ENCODE measurements at places on chromosomes 5 and 9. TPM values are rescaled to one million over a fixed set of nuclear protein-coding genes. Genes with fewer than 3 reads are reported as not detected.

DNA sequence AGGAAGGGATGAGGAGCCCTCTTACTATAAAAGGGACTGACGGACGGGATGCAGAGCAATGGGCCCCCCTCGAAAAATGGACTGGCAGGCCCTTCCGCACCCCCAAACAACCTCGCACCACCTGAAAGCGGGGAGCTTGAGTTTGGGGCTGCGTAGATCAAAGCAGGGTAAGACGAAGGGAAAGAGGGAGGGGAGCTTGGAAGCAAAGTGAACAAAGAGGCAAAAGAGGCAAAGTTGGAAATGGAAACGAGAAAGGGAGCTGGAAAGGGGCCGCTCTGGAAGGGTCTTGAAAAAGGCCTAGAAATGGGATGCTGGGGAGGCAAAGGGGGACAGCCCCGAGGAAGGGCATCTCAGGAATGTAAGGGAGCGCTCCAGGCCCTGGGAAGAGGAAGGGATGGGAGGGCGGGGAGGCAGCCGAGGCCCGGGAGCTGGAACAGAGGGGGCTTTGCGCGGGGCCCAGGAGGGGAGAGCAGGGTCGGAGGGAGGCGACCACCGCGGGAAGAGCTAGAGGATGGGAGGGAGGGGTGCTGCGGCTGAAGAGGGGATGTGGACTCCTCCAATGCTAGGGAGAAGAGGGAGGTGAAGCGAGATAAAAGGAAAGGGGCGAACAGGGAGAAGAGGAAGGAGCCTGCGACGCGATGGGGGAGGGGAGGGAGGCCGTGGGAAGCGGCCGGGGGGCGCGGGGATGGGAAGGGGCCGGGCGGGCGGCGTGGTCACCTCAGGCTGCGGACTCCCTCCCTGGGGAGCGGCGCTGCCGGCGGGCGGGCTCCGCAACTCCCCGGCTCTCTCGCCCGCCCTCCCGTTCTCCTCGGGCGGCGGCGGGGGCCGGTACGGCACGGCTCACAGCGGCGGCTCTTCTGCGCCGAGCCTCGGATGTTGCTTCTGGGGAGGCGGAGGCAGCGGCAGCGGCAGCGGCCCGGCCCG is 577 bp downstream of the RNF145 start:
- peak; percentile 55 for DNase-seq

Gene CNTNAP3B
- total RNA-seq, result 0.06 TPM

GRCh38 chr5:179264783-179265513 is 80.3 kb downstream of the ADAMTS2 start:
- peak; percentile 43 for DNase-seq

Gene CDH9
- total RNA-seq, result not detected

GRCh38 chr5:157362012-157362411 is 96.1 kb downstream of the CYFIP2 start:
- DNase-seq, result peak; percentile 75

- no peak for DNase-seq
These were observed 447.8 kb downstream of the MED10 start for GRCh38 chr5:5930561-5930960.

DNA sequence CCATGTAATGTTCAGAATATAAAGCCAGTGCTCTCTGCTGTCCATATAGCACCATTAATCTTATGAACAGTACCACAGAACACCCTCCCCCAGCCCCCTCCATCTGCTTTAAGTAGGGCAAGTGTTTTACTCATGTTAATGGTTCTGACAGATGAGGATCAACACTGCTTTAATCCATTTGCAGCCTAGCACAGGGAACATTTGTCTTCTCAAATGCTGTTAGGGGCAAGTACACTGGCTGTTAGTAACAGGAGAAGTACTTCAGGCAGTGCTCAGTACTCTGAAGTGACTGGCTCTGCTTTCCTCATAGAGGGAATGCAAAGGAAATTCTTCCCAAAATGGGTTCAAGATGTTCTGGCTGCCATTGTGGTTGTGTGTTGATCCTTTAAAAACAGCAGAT is 202.6 kb downstream of the DCP2 start:
- DNase-seq, result no peak

DNA sequence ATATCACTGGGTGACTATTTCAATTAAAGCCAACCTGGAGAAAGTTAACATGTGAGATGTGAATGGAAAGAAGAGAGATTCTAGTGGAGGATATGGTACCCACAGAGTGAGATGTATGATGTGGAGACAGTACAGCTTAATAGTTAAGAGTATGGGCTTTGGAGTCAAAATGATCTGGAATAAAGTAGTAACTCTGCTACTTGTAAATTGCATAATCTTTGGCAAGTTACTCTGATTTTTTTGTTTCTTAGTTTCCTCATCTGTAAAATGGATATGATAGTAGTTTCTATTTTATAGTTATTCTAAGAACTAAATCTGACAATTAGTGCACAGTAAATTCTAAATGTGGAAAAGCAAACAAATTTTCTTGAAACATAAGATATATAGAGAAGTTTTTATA is 79.2 kb downstream of the ISOC1 start:
- no peak for DNase-seq

DNA sequence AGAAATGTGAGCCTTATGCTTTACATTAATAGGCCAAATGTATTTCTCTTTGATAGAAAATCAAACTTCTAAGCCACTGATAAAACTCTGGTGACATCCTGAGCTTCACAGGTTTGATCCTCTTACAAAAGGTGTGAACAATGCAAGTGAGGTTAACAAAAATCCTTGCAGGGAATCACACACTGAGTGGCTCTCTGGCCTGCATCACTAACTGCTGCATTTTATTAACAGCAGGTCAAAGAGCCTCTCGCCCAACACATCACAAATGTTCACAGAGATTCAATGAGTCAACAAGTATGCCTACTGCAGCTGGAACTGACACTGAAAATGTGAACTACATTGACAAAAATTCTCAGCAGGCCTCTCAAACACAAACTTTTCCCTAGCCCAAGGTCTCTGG is 122.3 kb downstream of the SEMA5A start:
- DNase-seq, result no peak

Gene SPATA31A3
- not detected for total RNA-seq

DNA sequence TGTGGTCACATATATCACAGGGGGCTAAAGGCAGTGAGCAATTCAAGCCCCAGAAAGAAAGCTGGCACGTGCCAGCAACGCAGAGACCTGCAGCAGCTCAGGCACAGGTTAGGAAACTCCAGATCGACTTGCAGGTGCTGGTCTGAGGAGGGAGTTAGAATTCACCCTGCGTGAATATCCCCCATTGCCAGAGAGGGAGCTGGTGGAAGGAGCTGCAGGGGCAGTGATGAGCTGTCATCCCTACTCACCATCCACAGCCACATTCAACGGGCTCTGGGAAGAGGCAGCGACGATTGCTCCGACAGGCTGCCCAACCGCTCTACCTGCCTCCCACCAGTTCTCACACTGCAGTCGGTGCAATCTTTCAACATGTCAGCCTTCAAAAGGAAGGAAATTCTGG is 40.8 kb upstream of the CLK4 start:
- no peak for DNase-seq

- DNase-seq, result no peak
These were observed 20.0 kb downstream of the CLTA start for GRCh38 chr9:36210722-36211121.

Gene SNCAIP
- total RNA-seq, result not detected

Gene ADAMTS13
- total RNA-seq, result 0.24 TPM

GRCh38 chr5:35038891-35039290 is 8.9 kb downstream of the AGXT2 start:
- DNase-seq, result no peak

- DNase-seq, result no peak
These were observed 5.4 kb upstream of the HMHB1 start for GRCh38 chr5:143806579-143806978.

- DNase-seq, result no peak
These were observed 121.5 kb upstream of the SNX2 start for GRCh38 chr5:122653087-122654017.

DNA sequence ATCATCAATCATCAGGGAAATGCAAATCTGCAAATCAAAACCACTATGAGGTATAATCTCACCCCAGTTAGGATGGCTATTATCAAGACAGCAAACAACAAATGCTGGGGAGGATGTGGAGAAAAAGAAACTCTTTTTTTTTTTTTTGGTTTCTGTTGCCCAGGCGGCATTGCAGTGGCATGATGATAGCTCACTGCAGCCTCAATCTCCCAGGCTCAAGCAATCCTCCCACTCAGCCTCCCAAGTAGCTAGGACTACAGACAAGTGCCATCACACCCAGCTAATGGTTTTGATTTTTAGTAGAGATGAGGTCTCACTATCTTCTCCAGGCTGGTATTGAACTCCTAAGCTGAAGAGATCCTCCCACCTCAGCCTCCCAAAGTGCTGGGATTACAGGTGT is 5.4 kb upstream of the CNTRL start:
- no peak for DNase-seq

DNA sequence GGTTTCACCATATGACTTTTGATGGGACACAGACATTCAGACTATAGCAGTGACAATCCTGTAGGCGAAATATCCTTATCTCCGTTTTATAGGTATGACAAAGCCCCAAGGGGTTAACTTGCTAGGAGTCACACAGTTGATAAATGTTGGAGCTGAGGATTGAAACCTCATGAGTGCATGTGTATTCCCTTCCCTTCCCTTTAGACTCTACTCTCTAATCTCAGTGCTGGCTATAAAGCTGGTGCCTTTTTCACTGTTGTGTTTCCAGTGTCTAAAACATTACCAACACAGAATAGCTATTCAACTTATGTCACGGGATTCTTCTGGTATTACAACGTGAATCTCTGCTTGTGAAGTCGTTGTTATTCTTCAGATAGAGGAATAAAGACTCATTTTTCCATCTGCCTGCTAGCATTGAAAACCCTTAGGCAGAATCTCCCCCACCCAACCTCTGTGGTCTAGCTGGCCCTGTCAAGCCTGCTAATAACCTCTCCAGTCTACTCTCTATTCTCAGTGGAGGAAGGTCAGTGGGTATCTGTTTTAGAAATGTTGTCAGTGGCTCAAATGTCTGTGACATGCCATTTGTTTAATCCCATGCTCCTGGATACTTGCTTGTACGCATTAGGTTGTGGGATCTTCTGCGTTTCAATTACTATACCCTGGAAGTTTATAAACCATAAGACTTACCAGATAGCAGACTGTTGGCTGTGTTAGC is 121.2 kb downstream of the TLE4 start:
- no peak for DNase-seq

DNA sequence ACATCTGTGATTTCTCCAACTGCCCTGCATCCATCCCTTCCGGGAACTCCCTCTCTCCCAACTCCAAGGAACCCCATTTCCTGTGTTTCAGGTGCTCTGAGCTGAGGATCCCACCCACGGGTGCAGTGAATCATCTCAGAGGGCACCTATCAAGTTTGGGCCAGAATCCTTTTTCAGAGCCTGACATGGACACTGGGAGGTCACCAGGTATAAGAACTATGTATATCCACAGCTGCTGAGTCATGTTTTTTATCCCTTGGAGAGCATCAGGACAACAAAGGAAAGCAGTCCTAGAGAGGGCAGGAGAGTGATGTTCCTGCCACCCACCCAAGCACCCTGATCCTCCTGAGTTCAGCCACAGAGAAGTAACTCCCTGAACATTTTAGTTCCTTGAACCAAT is 3.8 kb downstream of the MED27 start:
- DNase-seq, result no peak

Gene TSLP
- total RNA-seq, result 0.11 TPM

Gene IER5L
- total RNA-seq, result 6.7 TPM

DNA sequence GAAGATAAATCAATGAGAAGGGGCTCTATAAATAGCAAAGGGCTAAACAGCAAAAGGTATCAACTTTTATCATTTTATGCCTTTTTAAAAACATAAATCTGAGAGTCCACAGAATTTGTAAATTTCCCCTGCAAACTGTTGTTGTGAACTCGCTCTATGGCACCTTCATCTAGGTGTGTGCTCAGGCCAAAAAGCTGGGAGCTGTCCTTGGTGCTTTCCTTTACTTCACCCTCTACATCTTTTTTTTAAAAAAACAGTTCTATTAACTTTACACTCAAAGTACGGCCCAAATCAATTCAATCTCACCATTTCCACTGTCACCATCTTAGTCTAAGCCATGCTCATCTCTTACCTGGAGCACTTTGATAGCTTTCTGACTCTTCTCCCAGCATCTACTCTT is 108.2 kb upstream of the GPR151 start:
- no peak for DNase-seq

Gene RLN2
- total RNA-seq, result not detected

DNA sequence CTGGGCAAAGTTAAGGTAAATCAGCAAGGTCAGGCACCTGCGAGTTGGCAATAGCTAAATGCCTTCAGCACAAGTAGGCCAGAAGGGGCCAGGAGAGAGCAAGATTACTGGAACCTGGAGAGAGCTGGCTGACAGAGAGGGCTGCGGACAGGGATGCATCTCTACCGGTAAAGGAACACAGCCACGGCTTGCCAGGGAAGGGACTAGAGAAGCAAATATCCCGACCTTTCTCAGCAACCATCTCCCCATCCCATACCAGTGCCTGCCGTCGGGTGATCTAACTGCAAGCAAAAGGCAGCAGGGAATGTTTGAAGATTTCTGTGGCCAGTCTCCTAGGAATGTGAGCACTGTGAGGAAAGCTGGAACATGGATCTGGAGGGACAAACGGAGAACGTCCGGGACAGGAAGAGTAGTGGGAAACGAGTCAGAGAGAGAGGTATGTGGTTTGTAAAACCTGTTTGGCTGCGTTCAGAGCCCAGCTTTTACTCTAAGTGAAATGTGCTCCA is 15.9 kb upstream of the ABLIM3 start:
- no peak for DNase-seq

DNA sequence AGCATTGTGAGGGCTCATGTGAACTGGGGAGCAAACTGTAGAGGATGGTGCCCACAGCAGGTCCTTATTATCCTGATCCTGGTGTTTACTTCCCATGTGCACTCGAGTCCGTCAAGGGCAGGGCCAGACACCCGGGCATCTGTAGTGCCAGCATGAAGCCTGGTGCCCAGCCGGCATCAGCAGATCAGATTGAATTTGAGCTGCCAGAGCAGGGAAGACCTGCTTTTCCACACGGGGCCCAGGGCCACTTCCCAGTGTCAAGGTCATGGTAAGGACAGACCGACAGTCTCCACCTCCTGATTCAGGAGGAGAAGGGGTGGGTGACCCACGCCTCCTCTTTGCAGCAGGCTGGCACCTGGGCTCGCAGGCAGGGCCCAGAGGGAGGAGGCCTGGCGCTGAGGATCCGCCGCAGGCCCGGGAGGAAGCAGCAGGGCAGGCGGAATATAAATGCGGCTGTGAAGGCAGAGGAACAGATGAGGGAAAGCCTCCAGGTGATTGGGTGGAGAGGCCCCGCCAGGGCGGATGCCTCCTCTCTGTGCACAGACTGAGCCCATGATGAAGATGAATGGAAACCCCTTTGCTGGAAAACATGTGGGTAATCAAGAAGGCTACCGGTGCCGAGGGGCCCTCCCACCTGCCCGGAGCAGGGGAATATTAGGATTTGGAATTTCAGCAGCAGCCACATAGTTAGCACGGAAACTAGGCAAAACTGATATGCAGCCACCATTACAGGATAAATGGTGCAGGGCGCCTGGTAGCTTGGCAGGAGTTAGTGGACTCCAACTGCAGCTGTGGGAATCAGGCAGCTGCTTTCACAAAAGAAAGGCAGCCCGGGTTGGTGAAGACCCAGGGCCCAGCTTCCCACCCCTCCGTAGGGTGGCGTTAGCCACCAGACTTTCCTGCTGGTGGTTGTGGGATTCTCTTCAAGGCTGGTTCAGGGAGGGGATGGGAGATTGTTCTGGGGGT is 114.9 kb downstream of the GAPVD1 start:
- no peak for DNase-seq

All from SJSA1 (cell line).